ENCODE measurements at places on chromosomes 12 and 14.

GRCh38 chr14:68800390-68800789 is 7.5 kb upstream of the ZFP36L1 start:
- DNase-seq = no peak

GRCh38 chr12:20555771-20556170 is 139.4 kb upstream of the SLCO1C1 start:
- DNase-seq = no peak

GRCh38 chr12:6313326-6313940 is 3.0 kb downstream of the PLEKHG6 start:
- no peak for DNase-seq

DNA sequence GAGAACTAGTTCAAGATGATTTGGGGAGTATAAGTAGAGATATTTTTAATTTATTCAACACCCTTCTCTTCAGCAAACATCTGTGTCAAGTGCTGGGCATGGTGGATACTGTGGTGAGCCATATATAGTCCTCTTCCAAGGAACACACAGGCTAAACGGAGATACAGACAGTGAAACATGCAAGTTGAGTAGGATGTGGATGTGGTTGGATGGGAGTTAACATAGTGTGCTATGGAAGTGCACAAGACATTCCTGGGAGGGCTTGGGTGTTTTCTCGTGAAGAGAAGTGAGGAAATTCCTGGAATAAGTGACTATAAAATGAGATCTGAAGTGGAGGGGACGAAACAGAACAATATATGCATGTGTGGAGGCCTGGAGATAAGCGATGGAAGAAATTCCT is 181.1 kb upstream of the NPAS3 start:
- DNase-seq = no peak

GRCh38 chr12:68761442-68761812 is 15.5 kb downstream of the SLC35E3 start:
- no peak for DNase-seq

DNA sequence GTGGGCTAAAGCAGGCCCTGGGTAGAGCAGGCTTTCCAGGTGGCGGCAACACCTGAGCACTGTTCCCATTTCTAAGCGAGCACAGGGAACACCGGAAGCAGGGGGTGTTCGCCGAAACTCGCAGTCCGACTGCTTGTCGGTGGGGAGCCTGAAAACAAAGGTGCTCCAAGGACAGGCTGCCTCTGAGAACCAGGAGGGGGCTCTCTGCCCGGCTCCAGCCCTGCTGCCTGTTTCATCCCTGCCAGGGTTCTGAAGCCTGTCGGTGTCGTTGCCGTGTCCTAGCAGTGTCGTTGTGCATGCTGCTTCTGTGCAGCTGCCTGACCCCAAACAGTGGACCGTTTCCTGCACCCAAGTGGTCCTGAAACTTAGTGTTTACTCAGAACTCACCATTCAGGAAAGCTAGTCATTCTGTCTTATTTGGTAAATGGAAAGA is 21.8 kb downstream of the CCNK start:
- no peak for DNase-seq

GRCh38 chr14:44463356-44464004 is 43.6 kb downstream of the FSCB start:
- DNase-seq = no peak

GRCh38 chr12:89299931-89300330 is 52.4 kb downstream of the DUSP6 start:
- DNase-seq = no peak

GRCh38 chr12:117967512-117967911 is 1.3 kb downstream of the KSR2 start:
- DNase-seq = no peak

GRCh38 chr12:6632026-6632983 is 3.5 kb downstream of the LPAR5 start:
- DNase-seq = peak; percentile 44

DNA sequence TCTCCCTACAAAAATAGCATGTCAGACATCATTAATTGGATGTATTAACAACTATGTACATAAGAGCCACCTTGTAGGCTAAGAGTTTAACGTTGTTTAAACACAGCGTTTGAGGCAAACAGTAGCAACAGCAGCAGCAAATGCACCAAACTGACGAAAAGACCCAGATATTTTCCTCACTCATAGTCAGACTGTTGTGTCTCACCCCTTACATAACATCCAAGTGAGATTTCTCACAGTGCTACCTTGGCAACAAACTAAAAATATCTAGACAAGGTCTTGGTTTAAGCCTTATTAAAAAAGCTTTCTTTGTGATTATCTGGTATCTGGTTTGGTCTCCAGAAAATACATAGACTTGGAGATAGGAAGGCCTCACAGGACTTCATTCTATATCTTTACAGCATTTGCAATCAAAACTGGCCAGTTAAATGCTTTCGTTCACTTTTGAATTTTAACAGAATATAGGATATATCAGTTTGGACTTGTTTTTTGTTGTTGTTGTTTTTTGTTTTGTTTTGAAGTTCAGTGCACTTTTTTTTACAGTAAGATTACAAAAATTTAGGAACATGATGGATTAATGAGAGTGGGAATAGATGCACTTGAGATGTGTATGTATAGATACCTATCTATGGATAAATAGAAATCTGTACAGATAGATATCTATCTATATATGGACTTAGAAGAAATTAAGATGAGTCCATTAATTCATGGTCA is 4.1 kb downstream of the BHLHE41 start:
- DNase-seq = peak; percentile 25

DNA sequence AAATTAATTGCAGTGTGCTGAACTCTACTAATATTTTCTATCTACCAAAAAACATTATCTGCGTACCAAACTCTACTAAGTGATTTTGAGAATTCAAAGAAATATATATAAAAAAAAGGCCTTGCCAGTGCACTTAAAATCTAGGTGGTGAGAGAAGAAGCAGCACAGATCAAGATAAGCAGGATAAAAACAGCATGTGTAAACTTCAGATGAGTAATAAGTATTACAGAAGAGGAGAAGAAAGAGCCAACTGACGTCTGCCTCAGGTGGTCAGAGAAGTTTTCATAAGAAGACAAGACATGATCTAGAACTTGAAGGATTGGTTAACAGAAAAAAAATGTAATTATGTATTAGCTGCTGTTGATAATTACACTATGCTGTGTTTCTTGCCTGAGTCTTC is 166.4 kb downstream of the DUSP6 start:
- no peak for DNase-seq

DNA sequence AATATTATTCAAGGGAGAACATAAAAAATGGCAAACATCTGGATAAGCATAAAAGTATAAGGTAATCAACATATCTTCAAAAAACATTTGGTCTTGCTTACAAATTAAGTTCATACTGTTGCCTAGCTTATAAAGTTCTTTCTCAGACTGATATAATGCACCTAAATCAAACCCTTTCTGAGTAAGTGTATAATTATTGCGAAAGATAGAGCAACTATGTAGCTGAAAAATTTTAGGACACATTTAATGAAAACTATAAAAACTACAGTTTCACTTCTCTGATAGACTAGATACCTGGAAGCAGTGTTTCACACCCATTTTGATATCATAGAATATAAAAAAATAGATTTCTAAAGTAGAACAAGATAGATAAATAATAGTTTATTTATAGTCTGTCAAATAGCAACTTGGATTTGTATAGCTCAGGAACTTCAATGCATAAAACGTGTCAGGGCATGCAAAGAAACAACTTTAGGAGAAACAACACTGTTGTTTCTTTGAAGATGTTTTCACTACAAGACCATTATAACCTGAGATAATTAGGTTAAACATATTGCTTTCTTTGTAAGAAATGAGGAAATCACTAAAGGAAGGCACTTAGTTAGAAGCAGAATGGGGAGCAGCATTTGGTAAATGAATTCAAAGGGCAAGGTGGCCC is 7.6 kb downstream of the CLECL1 start:
- no peak for DNase-seq

- DNase-seq = no peak
Observed at GRCh38 chr14:104534036-104534435, 45.5 kb upstream of the C14orf180 start.

GRCh38 chr14:39087493-39087892 is 15.5 kb downstream of the SEC23A start:
- DNase-seq = no peak

GRCh38 chr14:64700290-64700689 is 3.9 kb upstream of the PLEKHG3 start:
- DNase-seq = no peak

- no peak for DNase-seq
Observed at GRCh38 chr12:70196811-70197281, 46.4 kb upstream of the CNOT2 start.

DNA sequence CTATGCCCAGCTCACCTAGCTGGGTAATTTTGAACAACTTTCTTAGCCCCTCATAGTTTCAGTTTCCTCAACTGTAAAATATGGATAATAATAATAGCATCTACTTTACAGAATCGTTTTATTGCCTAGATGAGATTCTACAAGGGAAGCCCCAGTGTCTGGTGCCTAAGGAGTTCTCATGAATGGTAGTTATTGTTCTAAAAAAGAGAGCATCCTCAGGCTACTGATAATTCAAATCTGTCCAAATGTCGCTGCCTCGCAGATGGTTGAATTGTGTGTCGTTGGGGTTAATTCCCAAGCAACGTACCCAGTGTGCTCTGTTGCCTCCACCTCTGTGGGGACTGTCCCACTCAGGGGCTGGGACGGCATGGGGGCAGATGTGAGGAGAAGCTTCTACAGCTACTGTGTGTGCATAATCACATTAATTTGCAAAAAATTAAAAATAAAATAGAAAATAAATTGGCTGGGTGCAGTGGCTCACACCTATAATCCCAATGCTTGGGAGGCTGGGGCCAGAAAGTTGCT is 71.6 kb upstream of the CEP83 start:
- DNase-seq = no peak

GRCh38 chr12:138898-139534 is 72.4 kb downstream of the IQSEC3 start:
- no peak for DNase-seq

DNA sequence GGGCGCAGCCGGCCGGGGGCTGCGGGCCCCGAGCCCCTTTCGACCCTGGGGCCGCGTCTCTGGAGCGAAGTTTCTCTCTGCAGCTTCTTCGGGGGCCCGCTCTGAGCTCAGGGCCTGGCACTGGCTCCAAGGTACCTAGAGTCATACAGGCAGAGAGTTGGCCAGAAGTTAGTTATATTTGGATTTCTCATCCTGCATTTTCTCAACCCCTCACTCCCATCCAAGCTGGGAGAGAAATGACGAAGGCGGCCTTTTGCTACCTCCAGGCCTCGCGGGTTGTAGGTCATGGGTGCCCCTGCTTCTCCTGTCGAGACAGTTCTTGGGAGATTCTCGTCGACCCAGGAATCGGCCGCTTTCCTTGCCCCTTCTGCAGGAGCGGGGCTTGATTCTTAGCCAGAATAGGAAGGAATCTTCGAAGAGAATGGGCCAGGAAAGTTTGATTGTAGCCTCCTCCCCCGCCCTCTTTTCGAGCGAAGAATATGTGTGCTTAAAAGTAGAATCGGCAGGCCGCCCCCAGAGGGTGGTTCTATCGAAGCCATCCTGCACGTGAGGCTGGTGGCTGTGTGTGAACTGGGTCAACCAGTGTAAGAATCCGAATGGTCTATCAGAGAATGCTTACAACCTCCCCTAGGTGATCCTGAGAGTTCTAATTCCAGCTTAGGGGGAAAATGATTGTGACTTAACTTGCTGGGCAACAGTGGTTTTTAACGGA is 785 bp downstream of the MLEC start:
- peak; percentile 58 for DNase-seq

- no peak for DNase-seq
Observed at GRCh38 chr14:92520102-92521057, 6.8 kb downstream of the RIN3 start.

GRCh38 chr14:90332271-90332584 is 487 bp upstream of the NRDE2 start:
- no peak for DNase-seq

- DNase-seq = no peak
Observed at GRCh38 chr12:101694986-101695385, 2.5 kb upstream of the CHPT1 start.

DNA sequence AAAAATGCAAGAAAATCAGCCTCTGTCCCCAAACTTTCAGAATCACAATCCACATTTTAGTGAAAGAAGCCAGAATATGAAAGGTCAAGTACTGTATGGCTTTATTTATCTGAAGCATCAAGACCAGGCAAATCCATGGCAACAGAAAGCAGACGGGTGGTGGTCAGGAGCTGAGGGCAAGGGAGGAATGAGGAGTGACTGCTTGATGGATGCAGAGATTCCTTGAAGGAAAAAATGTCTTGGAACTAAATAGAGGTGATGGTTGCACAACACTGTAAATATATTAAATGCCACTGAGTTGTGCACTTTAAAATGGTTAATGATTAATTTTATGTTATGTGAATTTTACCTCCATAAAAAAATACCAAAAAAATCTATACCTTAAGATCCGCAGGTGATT is 165.1 kb downstream of the GXYLT1 start:
- DNase-seq = no peak

- peak; percentile 31 for DNase-seq
Observed at GRCh38 chr12:15534322-15534721, 212.0 kb downstream of the PTPRO start.

- DNase-seq = no peak
Observed at GRCh38 chr12:100827901-100828520, 33.4 kb downstream of the ANO4 start.

DNA sequence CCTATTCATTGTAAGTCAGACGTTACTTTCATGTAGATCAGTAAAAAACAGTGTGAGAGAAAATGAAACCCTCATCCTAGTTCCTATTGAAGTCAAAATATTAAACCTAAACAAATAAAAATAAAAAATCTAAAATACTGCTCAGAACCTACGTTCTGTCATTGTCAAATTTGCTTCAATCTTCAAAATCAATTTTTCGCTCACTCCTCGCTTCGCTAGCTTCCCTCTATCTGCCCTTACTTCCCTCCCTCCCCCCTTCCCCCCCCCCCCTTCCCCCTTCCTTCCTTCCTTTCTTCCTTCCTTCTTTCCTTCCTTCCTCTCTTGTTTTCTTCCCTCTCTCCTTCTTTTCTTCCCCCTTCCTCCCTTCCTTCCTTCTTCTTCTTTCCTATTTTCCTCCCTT is 310.9 kb upstream of the PDE3A start:
- no peak for DNase-seq

DNA sequence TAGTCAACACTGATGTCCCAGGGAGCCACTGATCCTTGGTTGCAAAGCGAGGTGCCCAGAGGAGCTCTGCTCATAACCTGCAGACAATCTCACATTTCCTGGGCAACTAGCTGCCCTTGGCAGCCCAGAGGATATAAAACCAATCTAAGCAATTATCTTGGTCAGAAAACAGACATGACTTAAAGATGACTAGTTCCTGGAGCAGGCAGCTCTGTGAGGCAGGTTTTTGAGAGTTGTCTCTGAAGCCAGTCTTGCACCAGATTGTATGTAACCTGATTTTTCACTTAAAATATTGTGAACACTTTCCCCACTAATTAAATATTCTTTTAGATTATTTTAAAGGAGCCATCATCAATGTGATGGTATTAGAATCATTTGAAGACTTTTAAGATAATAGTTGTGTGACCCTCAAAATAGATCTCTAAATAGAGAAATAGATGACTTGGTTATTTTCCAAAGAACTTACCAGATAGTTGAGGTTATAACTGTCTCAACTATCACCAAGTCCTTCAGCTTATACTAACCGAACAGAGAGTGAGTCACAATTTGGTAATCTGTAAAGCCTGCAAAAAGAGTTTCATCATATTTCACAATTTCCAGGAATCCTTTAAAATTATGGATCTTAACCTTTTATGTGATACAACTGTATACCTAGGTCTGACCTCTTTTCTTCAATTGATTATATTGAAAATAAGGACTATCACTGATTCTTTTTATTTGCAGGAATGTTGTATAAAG is 75.9 kb downstream of the LIN7A start:
- DNase-seq = no peak
